NB4 (cell line): ENCODE measurements at places on chromosomes 7 and 10.

DNA sequence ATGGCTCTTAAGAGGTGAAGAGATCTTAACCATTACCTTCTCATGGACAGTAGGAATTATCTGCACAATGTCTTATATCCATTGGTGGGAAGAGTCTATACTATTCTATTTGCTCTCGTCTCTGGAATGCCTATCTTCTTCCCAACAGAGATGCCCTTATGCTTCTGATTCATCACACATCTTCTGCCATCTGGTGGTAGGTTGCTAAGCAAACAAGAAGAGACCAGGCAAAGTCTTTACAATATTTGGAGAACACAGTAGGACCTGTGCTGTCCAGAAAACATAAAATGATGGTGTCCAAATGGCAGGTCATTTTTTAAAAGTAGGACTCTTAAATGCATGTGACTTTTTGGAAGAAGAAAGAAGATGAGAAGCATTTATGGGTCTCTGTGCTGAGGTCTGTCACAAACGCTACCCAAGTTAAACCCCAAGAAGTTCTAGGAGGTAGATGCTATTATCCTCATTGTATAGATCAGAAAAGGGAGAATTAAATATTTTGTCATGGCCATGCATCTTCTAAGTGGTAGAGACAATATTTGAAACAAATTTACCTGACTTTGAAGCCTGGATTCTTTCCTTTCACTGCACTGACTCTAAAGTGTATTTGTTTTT, 67.8 kb upstream of the NXPH1 start:
- DNase-seq: peak; percentile 33

DNA sequence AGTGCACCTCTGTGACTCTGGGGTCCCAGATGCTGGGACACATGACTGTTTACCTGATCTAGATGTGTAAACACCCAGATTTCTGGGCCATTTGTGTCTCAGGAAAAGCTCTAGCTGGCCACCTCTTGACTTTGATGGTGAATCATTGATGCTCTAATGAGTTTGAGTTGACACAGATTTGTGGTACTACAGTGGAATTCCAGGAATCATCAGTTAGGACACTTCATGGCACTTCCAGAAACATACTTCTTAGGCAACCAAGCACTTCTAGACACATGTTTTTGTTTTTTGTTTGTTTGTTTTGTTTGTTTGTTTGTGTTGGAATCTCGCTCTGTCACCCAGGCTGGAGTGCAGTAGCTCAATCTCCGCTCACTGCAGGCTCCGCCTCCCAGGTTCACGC, 302.2 kb upstream of the ZMIZ1 start:
- no peak for DNase-seq

DNA sequence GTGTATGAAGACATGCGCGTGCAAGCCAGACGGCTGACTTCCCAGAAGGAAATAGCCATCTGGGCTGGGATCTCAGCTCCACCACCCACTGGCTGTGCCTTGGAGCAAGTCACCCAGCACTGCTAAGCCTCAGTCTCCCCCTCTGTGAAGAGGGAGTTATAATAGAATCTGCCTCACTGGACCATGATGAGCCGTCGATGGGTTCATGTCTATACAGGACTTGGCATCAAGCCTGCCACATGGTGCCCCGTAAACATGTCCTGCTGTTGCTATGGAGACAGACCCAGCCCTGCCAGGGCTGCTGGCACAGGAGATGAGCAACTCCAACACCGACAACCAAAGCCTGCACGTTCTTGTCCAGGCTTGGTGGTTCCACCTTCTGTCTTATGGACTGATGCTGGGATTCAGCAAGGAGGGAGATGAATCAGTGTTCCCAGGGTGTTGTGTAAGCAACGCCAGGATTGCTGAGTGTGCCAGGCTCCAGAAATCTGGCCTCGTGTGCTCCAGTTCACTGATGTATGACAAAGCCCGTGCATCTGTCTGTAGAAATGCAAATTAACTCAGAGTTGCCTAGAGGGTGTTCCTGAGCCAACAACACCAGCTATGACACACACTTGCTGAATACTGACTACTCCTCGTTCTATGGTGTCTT, 5.6 kb downstream of the GPR15LG start:
- no peak for DNase-seq

- DNase-seq: no peak
Measured at GRCh38 chr10:114753126-114753525, 68.5 kb upstream of the FHIP2A start.

DNA sequence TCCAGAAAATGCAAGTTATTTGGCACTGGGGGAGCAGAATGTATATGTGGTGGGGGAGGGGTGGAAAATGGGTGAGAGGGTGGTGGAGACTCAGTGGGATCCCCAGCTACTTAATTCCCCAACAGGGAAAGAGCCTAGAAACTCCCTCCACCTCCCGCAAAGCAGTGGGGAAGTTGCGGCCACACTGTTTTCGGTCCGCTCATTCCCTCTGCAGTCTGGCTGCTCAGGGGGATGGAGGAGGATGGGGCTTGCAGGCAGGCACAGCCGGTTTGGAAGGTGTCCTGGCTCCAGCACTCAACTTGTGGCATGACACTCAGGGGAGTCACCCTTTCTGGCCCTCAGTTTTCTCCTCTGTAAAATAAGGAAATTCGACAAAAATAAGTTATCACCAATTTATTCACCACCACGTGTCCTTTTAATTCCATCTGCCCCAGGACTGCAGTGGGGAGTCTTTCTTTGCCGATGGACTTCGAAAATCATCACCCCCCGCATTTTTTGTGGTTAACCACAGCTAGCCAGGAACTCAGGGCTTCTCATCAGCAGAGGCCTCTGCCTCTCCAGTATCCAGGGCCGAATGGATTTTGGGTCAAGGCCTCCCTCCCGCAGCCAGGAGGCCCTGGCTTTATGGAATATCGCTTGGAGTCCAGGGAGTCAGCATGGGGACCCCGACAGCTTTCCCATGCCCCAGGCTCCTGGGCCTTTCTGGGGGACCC, 1.6 kb upstream of the HTRA1 start:
- peak; percentile 51 for DNase-seq

GRCh38 chr10:102776779-102777456, 33.2 kb downstream of the WBP1L start:
- DNase-seq: no peak

DNA sequence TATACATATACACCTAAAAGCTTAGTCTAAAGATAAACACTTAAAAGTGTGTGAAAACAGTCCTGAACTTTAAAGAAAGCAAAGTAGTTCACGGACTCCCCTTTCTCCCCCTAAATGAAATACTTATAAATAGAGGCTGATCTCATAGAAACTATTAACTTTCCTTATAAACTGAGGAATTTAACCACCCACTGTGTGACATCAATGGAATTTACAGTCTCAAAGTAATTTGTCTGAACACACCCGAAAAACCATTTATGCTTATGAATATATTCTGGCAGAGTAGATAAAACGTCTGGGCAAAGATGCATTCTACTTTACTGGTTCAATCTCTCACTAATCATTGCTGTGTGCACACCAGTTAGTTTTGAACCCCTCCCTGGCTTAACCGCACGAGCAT, 181.8 kb upstream of the DGKB start:
- DNase-seq: no peak

DNA sequence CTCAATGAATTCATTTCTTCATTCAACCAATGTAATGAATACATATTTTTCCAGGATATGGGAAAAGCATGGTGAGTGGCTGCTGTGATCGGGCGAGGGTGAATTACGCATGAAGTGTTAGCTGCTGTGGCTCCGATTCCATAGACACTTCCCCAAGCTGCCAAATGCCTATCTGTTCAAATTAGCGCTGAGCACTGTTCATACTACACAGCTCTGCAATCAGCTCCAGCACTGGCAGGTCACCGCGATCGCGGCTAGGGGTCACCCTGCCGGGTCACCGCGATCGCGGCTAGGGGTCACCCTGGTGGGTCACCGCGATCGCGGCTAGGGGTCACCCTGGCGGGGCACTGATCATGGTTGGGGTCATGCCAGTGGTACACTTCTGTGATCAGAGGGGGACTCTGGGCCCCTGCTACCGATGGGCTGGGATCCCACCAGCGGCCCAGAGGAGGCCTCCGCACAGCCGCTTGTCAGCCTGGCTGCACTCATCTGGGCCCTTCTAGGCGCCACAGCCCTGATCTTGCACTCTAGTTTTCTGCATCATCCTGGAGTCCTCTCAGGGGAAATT, 49.3 kb downstream of the JAKMIP3 start:
- no peak for DNase-seq

GRCh38 chr10:116240157-116240950, 32.7 kb downstream of the GFRA1 start:
- DNase-seq: no peak

GRCh38 chr10:122379041-122379440, 4.5 kb downstream of the PLEKHA1 start:
- DNase-seq: no peak

DNA sequence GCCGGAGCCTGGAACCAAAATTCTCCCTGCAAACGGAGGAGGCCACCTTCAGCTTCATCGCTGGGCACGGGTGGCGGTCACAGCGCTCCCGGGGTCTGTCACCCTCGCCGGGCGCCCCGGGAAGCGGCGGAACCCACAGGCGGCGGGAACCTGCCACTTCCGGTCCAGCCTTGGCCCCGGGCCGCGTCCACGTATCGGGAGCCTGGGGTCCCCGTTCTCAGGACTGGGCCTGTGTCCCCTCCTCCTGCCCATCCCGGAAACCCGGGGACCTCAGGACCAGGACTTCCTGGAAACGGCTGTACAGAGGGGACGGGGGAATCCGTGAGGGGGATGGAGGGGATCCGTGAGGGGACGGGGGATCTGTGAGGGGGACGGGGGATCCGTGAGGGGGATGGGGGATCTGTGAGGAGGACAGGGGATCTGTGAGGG, 25.4 kb downstream of the PDGFA start:
- DNase-seq: no peak

- DNase-seq: no peak
Measured at GRCh38 chr7:28301148-28301641, 111.1 kb upstream of the CREB5 start.

GRCh38 chr10:98832196-98832595, 385.5 kb upstream of the HPS1 start:
- DNase-seq: no peak

GRCh38 chr7:97499204-97499603, 232.7 kb upstream of the TAC1 start:
- peak; percentile 56 for DNase-seq

DNA sequence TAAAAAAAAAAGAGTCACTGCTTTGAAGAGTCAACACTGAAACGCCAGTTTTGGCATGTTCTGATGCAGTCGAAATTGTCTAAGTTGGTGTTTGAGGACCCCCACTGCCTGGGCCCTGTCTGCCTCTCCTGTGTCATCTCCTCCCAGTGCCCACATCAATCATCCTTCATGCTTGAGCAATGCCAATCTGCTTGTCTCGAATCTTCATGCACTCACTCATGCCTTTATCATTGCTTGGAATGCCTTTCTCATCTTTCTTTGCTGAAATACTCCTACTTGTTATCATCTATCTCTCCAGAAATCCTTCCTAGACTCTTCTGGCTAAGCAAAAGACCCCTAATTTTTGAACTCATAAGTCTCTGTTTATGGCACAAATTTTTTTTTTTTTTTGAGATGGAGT, 42.1 kb upstream of the PLPP4 start:
- DNase-seq: no peak

GRCh38 chr10:12382956-12383531, 33.7 kb downstream of the CAMK1D start:
- DNase-seq: no peak

- DNase-seq: no peak
Measured at GRCh38 chr10:133141958-133142340, 18.1 kb upstream of the KNDC1 start.

DNA sequence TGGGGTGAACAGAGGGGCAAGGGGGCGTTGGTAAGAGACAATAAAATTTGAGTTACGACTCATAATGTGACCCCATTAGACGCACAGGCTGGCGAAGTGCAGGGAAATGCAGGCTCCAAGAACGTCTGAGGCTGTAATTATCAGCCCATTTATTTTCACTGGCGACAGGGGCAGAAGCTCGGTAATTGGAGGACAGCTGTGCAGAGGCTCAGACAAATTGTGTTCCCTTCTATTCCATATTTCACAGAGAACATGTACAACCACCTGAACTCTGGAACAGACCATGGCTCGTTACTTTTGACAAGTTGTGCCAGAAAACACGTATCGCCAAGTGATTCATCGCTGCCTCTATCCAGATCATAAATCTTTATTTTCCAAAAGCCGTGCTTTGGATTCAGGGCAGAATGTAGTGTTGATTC, 137.3 kb upstream of the FRMD4A start:
- DNase-seq: no peak

- no peak for DNase-seq
Measured at GRCh38 chr7:10022957-10023356, 950.7 kb upstream of the PHF14 start.

GRCh38 chr7:130150587-130150986, 54.6 kb downstream of the TMEM209 start:
- DNase-seq: no peak

DNA sequence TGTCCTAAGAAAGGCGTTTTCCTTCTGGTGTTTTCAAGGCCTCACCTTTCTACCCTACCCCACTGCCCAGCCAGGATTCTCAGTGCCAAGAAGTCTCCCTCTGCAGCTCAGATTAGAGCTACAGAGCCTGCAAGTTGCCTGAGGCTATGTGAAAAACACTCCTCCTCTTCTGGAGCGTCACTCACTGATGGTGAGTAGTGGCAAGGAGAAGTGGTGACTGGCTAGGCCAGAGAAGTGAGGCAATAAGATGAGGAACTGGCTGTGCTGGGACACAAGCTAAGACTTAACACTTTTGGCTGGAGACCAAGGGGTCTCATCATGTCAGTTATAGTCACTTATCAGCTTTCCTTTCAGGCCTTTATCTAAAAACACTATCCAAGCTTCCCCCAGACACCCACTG, 86.7 kb upstream of the PRKAR2B start:
- peak; percentile 46 for DNase-seq

DNA sequence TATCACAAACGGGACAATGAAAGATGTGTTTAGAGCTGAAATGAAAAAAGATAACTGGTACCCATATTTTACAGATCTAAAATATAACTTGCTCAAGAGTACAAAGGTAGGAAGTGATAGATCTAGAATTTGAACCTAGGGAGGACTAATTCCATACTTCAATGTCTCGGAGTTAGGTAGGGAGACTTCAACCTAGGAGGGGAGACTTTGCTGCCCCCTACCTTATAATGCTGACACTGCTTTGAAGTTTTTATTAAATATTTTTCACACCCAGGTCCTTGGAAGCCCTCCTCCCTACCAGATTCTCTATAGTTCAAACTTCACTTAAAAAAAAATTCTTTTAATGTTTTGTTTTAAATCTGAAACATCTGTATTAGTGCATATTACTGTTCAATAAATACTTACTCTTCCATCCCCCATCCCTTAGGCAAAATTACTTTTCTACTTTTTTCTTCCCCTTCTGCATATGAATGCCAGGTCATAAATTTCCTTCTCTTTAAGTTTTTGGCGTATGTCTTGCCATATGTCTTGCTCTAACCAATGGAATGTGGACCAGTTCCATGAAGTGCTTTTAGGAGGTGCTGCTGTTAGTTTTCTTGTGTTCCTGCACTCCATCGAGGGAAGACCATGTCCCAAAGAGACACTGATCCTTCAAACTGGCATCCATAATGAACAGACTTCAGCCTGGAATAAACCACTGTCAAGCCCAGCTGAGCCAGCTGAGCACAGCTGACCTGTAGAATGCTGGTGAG, 57.8 kb downstream of the MICU1 start:
- DNase-seq: peak; percentile 64

- DNase-seq: no peak
Measured at GRCh38 chr10:31401287-31401686, 82.3 kb downstream of the ZEB1 start.
